ENCODE measurements at places on chromosomes 11 and 22.

GRCh38 chr11:67670316-67671210, 3.9 kb downstream of the ALDH3B2 start:
- ATAC-seq = no peak

DNA sequence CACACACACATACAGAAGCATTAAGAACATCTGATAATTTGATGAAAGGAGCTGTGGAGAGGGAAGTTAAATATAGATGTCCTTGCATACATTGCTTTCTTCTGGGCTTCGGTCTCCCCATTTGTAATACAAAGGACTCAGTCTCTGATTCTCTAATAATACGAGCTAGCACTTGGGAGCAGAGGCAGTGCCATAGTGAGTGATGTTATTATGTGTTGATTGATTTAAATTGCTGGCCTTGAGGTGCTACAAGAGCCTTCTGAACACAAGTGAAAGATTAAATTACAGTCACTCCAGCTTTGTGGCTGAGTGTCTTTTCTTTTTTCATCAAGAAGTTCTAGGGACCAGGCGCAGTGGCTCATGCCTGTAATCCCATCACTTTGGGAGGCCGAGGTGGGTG, 61.5 kb upstream of the HMGXB4 start:
- no peak for ATAC-seq

GRCh38 chr11:106475181-106475580, 397.7 kb downstream of the AASDHPPT start:
- ATAC-seq = no peak

DNA sequence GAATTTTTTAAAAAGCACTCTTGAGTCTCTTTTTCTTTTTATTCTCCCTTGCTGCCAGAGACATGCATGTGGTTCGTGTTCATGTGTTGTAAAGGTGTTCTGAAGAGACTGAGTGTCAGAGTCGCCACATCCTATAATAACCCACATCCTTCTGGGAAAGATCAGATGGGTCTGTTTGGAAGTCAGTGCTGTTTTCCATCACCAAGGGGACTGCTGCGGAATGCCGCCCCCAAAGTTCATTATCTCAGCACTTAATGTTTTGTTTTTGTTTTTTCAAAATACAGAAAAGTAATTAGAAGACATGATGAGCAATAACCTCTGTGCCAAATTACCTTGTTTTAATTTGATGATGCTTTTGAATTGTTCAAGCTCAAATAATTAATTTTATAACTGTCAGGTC, 56.9 kb upstream of the EIF3M start:
- no peak for ATAC-seq

GRCh38 chr22:32042924-32043323, at the start of gene SLC5A1:
TSS of gene SLC5A1 (plus strand) at chr22:32043261. CDS start at chr22:32043282, 21 bp downstream.
- no peak for ATAC-seq

Measured in stimulated activated memory B cell treated with anti-CD40 and anti-IgM and Interleukin-4, amounts not matched to agents 10 μg/mL and 1 μg/mL and 100 μg/mL, for 72 hours (primary cell).